ENCODE measurements at places on chromosomes 11 and 22.

DNA sequence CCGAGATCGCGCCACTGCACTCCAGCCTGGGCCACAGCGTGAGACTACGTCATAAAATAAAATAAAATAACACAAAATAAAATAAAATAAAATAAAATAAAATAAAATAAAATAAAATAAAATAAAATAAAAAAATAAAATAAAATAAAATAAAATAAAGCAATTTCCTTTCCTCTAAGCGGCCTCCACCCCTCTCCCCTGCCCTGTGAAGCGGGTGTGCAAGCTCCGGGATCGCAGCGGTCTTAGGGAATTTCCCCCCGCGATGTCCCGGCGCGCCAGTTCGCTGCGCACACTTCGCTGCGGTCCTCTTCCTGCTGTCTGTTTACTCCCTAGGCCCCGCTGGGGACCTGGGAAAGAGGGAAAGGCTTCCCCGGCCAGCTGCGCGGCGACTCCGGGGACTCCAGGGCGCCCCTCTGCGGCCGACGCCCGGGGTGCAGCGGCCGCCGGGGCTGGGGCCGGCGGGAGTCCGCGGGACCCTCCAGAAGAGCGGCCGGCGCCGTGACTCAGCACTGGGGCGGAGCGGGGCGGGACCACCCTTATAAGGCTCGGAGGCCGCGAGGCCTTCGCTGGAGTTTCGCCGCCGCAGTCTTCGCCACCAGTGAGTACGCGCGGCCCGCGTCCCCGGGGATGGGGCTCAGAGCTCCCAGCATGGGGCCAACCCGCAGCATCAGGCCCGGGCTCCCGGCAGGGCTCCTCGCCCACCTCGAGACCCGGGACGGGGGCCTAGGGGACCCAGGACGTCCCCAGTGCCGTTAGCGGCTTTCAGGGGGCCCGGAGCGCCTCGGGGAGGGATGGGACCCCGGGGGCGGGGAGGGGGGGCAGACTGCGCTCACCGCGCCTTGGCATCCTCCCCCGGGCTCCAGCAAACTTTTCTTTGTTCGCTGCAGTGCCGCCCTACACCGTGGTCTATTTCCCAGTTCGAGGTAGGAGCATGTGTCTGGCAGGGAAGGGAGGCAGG is at the start of gene GSTP1:
TSS of gene GSTP1 (plus strand) at position 566 of the 958 bp plus-strand sequence. CDS start at position 598, 32 bp downstream.
- peak; percentile 95 for DNase-seq

- peak; percentile 43 for DNase-seq
Measured at GRCh38 chr11:43905813-43906241, 25.2 kb downstream of the ALKBH3 start.

DNA sequence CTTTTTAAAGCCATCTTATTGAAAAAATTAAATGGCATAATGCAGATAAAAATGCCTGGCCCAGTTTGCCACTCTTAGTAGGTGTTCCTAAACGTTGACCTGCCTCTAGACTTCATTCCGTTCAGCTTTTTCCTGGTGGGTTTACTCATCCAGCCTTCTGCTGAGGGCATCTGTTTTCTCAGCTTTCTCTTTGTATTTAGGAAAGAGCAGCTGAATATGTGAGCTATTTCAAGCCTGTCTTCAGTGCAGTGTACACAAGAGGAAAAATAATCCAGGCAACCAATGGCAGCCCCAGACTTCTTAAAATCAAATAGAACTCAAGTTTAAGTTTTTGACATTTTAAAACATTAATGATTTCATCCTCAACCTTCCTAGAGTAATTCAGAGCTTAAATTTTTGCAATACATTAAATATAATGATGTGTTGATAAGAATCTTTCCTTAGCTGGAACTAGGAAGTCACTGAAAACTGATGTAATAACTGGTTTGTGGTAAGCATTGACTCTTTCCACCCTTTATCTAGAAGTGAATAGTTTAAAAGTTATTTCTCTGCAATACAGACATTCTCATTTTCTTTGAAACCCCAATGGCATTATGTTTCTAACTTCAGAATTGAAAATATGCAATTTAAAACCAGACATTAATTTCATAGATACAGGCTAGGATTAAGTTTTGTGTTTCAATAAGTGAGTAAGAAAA is 165.4 kb downstream of the AASDHPPT start:
- DNase-seq: no peak

GRCh38 chr22:21571679-21572078 is 4.2 kb downstream of the UBE2L3 start:
- no peak for DNase-seq

GRCh38 chr22:35069541-35069940 is 3.6 kb downstream of the ISX start:
- no peak for DNase-seq

GRCh38 chr11:112665291-112665690 is 295.9 kb upstream of the NCAM1 start:
- no peak for DNase-seq

- DNase-seq: peak; percentile 49
Measured at GRCh38 chr22:18035751-18036150, 11.4 kb upstream of the MICAL3 start.

- no peak for DNase-seq
Measured at GRCh38 chr11:27934830-27935145, 173.2 kb downstream of the KIF18A start.

DNA sequence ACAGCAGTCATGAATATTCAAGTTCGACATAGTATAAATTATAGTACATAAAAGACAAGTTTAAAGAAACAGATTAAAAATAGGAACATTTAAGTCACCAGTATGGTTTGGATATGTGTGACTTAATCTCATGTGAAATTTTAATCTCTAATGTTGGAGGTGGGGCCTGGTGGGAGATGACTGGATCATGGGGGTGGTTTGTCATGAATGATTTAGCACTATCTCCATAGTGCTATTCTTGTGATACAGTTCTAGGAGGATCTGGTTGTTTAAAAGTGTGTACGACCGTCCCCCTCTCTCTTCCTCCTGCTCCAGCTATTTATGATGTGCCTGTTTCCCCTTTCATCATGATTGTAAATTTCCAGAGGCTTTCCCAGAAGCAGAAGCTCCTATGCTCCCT is 3.3 kb downstream of the KDM4E start:
- no peak for DNase-seq

GRCh38 chr11:57358543-57358961 is 20.4 kb downstream of the P2RX3 start:
- DNase-seq: no peak

- no peak for DNase-seq
Measured at GRCh38 chr11:134725716-134726639, 313.9 kb upstream of the B3GAT1 start.

- DNase-seq: no peak
Measured at GRCh38 chr22:42760806-42761565, 40.3 kb upstream of the A4GALT start.

DNA sequence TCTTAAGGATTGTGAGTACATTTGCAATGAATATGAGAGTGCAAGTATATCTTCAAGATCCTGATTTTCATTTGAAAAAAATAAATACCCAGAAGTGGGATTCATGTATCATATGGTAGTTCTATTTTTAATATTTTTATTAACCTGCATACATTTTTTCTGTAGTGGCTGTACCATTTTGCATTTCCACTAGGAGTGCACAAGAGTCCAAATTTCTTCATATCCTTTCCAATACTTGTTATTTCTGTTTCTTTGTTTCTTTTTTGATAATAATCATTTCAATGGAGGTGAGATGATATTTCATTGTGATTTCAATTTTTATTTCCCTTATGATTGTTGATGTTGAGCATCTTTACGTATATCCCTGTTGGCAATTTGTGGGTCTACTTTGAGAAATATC is 759.8 kb upstream of the CNTN5 start:
- DNase-seq: peak; percentile 17

DNA sequence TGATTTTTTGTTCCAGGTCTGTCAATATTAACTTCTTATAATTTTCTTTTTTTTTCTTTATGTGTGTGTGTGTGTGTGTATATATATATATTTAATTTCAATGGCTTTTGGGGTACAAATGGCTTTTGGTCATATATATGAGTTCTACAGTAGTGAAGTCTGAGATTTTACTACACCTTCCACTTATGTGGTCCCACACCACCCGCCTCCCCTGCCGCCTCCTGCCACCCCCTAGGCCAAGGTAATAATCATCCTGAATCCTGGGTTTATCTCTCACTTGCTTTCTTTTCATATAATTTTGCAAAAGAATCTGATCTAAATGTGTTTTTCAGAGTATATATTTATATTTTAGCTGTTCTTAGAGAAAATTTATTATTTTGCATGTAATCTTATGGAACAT is 11.1 kb downstream of the NEAT1 start:
- DNase-seq: no peak

GRCh38 chr22:26777156-26777801 is 119.9 kb downstream of the MIAT start:
- no peak for DNase-seq

- DNase-seq: no peak
Measured at GRCh38 chr11:34183848-34184391, 78.5 kb downstream of the NAT10 start.

- no peak for DNase-seq
Measured at GRCh38 chr11:6387811-6388599, 2.3 kb upstream of the SMPD1 start.

DNA sequence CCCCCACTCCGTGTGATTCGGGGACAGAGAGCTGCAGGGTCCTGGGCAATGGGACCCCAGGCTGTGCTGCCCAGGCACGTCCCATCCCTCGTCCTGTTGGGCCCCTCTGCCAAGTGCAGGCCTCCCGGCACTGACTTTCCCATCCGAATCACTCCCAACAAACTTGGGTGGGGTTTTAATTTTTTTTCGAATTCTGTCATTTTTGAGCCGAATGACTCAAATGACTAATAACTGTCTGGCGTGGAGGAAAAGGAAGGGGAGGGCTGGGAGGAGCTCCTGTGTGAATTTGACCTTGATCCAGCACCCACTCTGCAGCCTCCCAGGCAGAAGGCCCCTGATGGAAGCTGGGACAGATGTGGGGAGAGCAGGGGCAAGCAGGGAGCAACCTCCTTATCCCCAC is 1173.2 kb downstream of the BRD1 start:
- no peak for DNase-seq

DNA sequence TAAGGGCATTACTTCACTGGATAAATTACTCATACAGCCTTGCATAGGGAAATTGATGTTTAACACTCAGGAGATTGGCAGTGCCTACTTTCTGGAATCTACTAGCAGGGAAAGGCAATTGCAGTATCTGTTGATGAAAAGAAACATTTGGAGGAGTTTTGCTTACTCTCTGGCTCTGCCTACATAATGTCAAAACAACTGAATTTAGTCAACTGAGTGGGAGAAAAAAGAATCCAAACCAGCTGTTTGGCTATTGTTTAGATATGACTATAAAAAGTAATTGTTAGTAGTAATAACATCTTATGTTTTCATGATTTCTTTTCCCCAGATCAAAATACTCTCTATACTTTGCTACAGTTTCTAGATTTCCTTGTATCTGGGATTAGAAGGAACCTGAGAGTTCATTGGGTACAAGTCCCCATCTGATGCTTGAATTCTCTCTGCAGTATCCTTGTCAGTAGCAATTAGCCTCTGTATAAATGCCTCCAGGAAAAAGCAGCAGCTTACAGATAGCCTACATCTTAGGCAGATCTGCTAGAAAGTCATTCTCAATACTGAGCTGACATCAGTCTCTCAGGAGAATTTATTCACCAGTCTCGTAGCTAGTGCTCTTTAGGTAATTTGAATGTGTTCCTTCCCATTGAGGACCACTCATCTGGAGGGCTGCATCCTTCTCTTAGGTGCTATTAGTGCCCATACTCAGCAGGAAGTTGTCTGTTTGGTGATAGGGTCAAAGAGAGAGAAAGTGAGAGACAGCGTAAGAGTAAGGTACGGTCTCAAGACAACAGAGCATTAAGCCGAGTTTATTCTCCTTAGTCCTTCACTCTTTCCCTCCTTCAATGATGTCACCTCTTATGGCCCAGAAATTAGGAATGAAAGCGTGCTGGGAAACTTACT is 185.9 kb upstream of the CCDC90B start:
- DNase-seq: no peak

- DNase-seq: peak; percentile 60
Measured at GRCh38 chr11:2929531-2929949, 320 bp upstream of the PHLDA2 start.

GRCh38 chr11:109401545-109401944 is 20.4 kb upstream of the C11orf87 start:
- no peak for DNase-seq

GRCh38 chr11:18100926-18101656 is 4.8 kb downstream of the SAAL1 start:
- peak; percentile 11 for DNase-seq

DNA sequence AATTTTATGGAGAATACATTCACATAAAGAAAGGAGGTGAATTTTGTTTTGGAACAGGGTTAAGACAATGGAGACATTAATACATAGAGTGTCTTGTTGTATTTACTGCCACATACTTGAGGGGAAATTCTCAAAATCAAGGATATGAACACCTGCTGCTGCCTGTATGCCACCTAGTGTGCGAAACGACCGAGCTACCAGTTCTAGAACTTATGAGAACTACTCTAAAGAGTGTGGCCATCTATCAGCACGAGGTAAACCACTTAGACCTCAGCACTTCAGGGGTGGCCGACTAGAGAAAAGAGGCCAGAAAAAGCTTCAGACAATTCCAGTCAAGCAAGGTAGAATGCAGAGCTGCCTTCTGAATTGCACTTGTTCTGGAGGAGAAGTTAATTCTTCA is 1.5 kb upstream of the AGBL2 start:
- DNase-seq: peak; percentile 19

GRCh38 chr11:125072218-125072960 is 9.3 kb downstream of the SLC37A2 start:
- no peak for DNase-seq

DNA sequence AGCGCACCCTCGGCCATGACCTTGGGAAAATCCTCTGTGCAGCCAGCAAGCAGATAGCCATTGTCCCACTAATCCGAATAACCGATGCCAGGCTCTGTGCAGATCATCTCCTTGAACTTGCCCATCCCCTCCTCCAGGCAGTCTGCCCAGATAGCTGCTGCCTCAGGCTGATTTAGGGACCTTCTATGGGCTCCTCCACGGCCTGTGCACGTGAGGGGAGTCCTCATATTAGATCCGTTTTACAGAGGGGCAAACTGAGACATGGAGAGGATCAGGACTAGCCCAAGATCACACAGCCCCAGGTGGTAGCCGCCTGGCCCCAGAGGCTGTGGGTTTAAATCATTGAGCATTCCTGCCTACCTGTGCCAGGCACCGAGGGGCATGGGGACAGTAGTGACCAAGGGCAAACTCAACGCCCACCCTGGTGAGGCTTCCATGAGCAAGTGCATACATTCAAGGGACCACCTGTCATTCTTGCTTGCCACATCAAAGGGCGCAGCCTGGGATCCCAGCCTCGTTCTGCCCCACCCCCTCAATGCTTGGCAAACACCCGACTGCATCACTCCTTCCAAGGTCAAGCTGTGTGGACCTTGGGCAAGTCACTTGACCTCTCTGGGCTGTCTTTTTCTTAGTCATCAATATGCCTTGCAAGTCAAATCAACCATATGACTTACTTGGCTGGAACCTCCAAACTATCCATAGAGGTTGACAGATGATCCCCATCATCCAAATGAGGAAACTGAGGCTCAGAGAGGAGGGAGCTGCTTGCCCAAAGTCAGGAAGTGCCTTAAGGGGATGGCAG is 131.6 kb downstream of the MN1 start:
- no peak for DNase-seq

GRCh38 chr11:69378303-69379141 is 84.6 kb downstream of the MYEOV start:
- no peak for DNase-seq

Data from NCI-H69 (cell line).